ENCODE measurements at places on chromosomes 11 and 22.
A peak's percentile ranks its signal among the peaks of the same experiment; 100 is the strongest.

DNA sequence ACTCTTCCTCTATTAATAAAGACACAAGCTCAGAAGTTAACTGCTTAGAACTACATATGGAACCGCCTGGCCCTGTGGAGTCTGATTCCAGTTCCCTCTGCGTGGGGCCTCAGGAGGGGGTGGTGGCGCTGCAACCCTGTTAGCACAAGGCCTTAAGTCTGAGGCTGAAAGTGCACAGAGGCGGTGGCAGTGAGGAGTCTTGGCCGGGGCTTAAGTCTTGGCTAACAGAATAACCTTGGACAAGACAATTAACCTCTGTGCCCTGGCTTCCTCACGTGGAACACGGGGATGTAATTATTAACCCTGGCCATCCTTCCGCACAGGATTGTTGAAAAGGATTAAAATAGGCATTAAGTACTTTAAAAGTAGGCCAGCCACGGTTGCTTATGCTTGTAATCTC is 191.5 kb downstream of the CEP164 start:
- peak; percentile 43 for DNase-seq

GRCh38 chr11:77547863-77548551 is 41.7 kb upstream of the AQP11 start:
- peak; percentile 73 for DNase-seq

DNA sequence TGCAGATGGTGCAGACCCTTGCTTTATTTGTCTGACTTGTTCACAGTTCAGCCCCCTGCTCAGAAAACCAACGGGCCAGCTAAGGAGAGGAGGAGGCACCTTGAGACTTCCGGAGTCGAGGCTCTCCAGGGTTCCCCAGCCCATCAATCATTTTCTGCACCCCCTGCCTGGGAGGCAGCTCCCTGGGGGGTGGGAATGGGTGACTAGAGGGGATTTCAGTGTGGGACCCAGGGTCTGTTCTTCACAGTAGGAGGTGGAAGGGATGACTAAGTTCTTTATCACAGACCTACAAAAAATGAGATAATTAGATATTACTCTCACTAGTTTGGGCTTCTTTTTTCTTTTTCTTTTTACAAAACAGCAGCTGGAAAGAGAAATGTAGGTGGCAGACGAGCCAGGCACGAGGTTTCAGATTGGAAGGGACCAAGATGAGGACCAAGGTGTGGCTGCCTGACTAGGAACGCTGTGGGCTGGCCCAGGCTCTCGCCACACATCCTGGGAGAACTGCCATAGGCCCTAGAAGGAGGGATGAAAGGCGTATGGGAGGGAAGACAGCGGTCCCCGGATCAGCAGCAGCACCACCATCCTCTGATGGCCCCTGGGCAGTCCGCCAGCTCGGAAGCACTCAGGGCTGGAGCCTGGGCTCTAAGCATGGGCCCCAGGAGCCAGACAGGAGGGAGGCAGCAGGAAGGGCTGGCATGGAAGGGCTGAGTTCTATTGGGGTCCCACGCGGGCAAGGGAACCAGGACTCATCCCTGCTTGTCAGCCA is 14.2 kb downstream of the TXN2 start:
- DNase-seq: no peak

DNA sequence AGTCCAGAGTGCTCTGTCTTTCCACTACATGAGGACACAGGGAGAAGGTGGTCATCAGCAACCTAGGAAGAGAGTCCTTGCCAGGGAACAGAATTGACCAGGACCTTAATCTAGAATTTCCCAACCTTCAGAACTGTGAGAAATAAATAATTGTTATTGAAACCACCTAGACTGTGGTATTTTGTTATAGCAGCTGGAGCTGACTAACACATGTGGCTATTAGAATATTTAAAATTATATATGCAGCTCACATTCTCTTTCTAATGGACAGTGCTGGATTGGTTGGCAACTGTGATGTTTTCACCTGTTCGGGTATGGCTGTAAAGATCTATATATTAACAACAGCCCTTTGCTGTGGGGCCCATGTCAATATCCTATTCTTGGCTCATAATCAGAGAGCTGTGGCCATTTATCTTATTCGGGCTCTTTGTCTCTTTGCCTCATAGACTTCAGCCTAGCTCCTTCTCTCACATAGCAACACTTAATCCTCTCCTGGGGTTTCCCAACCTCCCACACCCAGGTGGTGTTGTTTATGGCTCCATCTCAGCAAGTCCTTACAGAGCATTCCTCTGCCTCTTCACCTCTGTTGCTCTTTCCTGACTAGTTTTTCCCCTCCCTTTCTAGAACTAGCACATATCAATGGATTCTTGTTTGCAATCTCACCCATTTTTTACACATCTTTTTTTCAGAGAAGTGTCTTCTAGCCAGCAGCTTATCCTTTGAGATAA is 46.4 kb upstream of the AMOTL1 start:
- DNase-seq: no peak

- DNase-seq: no peak
Observed at GRCh38 chr11:83659466-83659865, 373.3 kb upstream of the CCDC90B start.

DNA sequence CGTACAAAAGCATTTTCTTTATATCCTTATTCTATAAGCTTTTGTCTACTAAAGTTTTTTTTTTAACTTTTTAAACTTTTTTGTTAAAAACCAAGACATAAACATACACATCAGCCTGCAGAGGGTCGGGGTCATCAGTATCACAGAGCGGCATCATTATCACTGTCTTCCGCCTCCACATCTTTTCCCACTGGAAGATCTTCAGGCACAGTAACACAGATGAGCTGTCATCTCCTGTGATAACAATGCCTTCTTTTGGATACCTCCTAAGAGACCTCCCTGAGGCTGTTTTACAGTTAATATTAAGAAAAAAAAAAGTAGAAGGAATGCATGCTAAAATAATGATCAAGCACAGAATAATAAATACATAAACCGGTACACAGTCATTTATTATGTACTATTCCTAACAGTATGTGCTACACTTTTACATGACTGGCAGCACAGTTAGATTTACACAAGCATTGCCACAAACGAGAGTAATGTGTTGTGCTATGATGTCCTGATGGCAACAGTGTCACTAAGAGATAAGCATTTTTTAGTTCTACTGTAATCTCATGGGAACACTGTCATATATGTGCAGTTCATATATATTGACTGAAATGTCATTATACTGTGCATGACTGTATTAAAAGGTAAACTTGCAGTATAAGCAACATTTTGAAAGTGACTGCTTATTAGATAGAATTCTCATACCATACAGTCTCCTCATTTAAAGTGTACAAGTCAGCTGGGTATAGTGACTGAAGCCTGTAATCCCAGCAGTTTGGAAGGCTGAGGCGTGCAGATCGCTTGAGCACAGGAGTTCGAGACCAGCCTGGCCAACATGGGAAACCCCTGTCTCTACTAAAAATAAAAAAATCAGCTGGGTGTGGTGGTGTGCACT is 58.6 kb downstream of the KDM2A start:
- no peak for DNase-seq

- DNase-seq: no peak
Observed at GRCh38 chr11:35938231-35938630, 5.6 kb upstream of the LDLRAD3 start.

GRCh38 chr22:46976598-46976997 is 214.1 kb downstream of the TBC1D22A start:
- no peak for DNase-seq
